Activated CD4-positive, alpha-beta T cell treated with anti-CD3 and anti-CD28 coated beads, Interleukin-2, amount 50 U/mL, for 1 hour (primary cell): ENCODE measurements at places on chromosomes 16 and 17.

- no peak for DNase-seq
Measured at GRCh38 chr17:33871720-33872540, 383.2 kb upstream of the CCL2 start.

DNA sequence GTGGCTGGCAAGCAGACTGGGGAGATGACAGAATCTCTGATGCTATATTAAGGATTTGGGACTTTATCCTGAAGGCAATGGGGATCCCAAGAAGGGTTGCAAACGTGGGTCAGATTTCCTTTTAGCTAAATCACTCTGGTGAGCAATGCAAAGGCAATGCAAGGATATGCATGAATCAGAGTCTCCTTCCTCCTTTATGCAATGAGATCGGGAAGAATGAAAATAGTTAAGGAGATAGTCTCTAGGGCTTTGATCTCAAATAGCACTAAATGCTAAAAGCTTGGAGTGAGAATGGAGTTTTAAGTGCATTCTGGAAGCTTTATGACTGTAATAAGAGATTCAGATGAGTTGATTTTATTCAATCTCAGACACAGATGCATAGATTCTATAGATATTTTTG, 27.2 kb upstream of the SHISA9 start:
- no peak for DNase-seq

DNA sequence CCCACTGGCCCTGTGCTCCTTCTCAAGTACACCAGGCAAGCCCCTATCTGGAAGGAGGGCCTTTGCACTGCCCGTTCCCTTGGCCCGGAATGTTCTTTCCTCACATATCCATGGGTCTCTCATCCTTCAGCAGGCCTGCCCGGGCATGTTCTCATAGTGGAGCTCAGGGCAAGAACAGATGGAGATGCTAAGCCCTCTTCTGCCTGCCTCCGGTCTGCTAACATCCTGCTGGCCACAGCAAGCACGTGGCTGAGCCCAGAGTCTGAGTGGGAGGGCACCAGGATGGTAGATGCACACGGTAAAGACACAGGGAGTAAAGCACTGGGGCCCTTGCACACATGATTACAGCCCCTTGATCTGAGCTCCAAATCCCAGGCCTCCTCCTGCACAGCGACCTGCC, 19.8 kb upstream of the ANKRD40CL start:
- DNase-seq = no peak

GRCh38 chr17:4087911-4088693, 54.7 kb downstream of the ZZEF1 start:
- DNase-seq = no peak

- DNase-seq = no peak
Measured at GRCh38 chr16:80509872-80510271, 30.9 kb upstream of the DYNLRB2 start.
